Cerebellar nuclear complex (tissue), 1 donor: ENCODE measurements at places on chromosomes 5 and 9.

GRCh38 chr5:8034852-8035251 is 165.9 kb downstream of the MTRR start:
- no peak for DNase-seq

DNA sequence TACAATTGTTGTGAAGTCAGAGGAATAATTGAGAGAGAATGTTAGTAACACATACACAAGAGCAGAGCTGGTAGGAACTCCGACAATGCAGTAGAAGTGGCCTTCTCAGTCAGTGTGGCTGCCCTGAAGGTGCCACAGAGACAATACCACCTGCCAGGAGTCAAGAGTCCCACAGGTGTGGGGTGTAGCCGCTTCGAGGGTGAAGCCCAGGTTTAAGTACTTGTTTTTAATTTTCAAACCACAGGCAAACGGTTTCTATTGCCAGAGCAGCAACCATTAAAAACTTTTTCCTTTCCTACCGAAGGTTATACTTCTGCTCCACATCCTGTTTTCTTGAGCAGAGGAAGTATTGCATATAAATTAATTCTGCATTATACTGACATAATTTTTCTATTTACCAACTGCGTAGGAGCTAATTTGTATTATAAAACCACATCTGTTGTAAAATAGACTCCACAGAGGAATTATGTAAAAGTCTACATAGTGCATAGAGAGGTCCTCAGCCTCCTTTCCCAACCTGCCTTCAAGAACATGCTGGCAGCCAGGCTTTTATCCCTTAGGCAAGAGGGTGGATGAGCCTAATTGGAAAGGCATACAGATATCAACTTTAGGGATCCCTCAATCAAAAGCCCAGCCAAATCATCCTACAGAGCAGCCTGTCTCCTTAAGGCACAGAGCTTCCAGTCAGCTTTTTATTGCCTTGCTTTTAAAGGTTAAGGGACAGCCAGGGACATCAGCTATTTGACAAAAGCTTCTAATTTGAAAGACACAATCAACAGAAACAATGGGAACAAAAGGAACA is 12.9 kb upstream of the ACTBL2 start:
- DNase-seq = no peak

- DNase-seq = no peak
These were observed 241.6 kb downstream of the PJA2 start for GRCh38 chr5:109168151-109168550.

- no peak for DNase-seq
These were observed 101.1 kb downstream of the LMNB1 start for GRCh38 chr5:126878085-126878484.

DNA sequence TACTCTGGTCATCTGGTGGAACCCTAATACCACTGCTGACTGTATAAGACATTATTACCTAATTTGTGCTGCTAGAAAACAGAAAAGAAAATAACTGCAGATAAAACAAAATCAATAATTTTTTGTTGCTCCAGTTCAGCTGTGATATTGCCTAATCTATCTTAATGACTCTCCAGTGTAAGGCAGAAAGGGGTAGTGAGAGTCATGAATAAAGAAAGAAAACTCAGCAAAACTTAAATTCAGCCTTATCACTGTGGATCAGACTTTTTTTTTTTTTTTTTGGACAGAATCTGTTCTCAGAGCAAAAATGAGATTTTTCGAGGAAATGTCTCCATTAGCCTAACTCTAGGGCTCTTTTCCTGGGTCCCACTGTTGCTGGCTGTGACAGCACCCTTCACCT is 1.1 kb upstream of the DOCK2 start:
- DNase-seq = no peak

- no peak for DNase-seq
These were observed 197.2 kb downstream of the COX7C start for GRCh38 chr5:86814907-86815306.

GRCh38 chr9:37405350-37405749 is 17.1 kb upstream of the GRHPR start:
- DNase-seq = no peak

- no peak for DNase-seq
These were observed 776 bp upstream of the TERT start for GRCh38 chr5:1295650-1296037.
